Stimulated activated CD4-positive, alpha-beta T cell treated with anti-CD3 and anti-CD28 coated beads, Interleukin-12 subunit alpha, Interleukin-12 subunit beta, amount 100 ng/mL, for 24 hours (primary cell): ENCODE measurements at places on chromosomes 7 and 10.

DNA sequence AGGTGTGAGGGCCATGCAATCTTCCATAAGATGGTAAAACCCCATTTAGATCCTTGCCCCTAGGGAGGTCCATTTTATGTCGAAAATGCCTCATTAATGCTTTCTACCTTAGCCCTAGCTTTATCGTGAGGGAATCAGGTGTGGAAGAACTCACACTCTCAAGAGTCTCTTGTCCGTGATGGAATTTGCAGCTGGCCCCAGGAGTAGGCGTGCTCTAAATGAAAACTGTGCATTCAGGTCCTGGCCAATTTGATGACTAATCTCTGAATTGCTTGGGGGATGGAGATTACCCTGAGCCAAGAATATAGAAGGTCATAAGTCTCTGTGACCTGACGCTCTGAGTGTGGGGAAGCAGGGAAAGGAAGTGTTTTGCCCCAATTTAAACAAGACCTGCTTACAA, 6.6 kb downstream of the C10orf90 start:
- DNase-seq, result no peak

GRCh38 chr7:110875346-110875745, 215.6 kb upstream of the LRRN3 start:
- DNase-seq, result no peak

GRCh38 chr10:103746598-103746997, 108.8 kb downstream of the SH3PXD2A start:
- DNase-seq, result no peak

GRCh38 chr7:94133460-94133859, 129.3 kb upstream of the BET1 start:
- no peak for DNase-seq

DNA sequence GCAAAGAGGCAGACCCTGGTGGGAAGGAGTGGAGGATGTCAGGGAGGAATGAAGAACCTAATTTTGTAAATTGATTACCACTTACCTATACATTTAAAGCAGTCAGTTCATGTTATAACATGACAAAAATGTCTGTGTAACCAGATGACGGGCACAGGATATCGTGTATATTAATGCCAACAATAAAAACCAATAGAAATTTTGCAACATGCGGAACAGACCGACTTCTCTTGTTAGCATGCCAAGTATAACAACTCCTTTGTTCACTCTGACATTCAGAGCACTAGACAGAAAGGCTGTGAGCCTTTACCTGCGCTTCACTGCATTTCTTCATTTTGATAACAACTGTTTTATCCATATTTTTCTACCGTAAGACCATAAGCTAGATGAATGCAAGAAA, 29.9 kb downstream of the CDK6 start:
- no peak for DNase-seq

DNA sequence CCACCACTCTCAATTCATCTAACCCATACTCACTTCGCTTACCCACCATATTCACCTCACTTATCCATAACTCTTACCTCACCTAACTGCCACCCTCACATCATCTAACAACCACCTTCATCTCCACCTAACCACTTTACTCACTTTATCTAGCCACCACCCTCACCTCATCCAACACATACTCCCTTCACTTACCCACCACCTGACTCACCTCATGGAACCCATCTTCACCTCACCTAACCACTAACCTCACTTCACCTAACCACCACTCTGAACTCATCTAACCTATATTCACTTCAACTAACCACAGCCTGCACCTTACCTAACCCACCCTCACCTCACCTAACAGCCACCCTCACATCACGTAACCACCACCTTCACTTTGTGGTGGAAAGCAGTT, 84.2 kb downstream of the VIPR2 start:
- DNase-seq, result no peak

DNA sequence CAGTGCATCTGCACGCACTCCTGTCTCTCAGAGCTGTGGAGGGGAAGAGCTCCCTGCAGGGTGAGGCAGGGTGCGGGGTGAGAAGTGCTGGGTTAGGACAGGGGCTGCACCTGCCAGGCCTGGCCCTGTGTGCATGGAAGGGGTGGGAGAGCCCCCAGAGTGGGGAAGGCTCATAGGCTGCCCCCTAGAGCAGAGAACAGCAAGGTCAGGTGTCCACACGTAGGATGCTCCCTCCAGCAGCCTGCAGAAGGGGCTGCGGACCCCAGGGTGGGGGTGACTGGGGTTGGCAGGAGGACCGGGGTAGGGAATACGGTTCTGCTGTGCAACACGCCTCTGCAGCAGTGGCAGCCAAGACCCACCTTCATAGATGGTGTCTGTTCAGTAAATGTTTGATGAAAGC, 208.6 kb downstream of the PTPRN2 start:
- DNase-seq, result no peak

- no peak for DNase-seq
Measured at GRCh38 chr7:101549734-101550133, 79.4 kb downstream of the MYL10 start.

GRCh38 chr7:55970978-55971377, 6.6 kb downstream of the NIPSNAP2 start:
- no peak for DNase-seq

DNA sequence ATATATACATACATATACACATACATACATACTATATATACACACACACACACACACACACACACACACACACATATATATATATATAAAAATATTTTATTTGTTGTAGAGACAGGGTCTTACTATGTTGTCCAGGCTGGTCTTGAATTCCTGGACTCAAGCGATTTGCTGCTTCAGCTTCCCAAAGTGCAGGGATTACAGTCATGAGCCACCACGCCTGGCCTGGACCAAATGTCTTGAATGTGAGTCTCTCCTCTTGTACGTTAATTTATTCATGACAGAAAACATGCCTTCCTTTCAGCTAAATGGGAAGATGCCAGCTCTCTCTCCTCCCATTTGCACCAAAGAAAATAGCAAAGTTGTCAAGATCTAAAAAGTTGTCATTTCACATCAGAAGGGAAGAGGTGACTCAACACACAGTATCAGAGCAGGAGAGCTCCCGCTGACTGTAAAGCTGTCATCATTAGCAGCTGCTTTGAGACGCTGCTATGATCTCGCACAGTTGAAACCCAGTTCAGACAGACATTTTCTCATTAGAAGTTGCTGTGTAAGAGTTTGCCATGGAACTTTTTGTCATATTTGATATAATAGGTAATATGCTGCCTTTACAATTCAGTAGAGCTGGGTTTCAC, 224.3 kb downstream of the SFMBT2 start:
- no peak for DNase-seq

- DNase-seq, result no peak
Measured at GRCh38 chr7:3134745-3135144, 91.1 kb upstream of the CARD11 start.
